ENCODE measurements at places on chromosomes 16 and 17.

DNA sequence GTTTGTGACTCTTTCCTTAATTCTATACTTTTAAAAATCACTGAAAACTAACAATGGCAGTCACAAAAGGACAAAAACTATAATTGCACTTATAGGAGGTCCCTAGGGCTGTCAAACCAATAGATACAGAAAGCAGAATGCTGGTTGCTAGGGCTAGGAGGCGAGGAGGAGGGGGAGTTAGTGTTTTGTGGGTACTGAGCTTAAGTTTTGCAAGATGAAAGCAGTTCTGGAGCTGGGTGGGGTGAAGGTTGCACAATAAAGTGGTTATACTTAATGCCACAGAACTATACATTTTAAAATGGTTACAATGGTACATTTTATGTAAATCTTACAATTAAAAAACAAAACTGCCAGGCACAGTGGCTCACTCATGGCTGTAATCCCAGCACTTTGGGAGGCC, 27.3 kb downstream of the NUBP1 start:
- no peak for DNase-seq

DNA sequence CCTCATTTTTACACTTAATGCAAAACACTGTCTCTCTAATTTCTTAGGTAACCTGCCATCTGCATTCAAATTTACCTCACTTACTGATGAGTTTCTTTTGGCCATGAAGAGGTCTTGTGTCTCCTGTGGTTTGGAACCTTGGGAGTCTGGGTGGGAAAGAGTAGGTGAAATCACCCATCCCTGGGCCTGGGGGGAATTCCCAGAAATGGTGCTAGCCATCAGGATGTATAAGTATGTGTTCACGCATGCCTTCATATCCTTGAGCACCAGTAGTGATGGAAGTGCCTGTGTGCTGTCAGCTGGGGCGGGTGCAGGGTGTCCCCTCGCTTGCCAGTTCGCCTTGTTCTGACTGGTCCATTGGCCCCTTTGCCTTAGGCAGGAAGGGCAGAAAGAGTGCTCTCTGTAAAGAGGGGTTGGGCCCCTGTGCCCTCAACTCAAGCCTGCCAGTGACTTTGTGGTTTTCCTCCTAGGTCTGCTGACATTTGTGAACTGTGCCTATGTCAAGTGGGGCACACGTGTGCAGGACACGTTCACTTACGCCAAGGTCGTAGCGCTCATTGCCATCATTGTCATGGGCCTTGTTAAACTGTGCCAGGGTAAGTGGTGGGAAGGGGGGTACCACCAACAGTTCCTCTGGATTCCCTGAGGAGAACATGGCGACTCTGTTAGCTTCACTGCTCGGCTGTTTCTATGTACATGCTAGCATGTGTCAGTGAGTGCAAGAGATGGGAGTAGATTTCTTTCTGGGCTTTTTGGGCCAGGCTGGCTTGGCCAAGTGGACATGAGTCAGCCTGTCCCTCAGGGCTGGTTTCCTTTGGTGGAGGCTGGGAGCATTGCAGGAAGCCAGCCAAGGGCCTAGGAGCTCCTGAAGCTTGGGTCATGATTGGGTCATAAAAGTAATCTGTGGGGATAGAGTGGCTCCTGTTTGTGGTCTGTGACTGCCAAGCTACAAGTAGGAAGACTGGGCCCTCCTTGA, 23.2 kb downstream of the SLC7A6OS start:
- peak; percentile 54 for DNase-seq

DNA sequence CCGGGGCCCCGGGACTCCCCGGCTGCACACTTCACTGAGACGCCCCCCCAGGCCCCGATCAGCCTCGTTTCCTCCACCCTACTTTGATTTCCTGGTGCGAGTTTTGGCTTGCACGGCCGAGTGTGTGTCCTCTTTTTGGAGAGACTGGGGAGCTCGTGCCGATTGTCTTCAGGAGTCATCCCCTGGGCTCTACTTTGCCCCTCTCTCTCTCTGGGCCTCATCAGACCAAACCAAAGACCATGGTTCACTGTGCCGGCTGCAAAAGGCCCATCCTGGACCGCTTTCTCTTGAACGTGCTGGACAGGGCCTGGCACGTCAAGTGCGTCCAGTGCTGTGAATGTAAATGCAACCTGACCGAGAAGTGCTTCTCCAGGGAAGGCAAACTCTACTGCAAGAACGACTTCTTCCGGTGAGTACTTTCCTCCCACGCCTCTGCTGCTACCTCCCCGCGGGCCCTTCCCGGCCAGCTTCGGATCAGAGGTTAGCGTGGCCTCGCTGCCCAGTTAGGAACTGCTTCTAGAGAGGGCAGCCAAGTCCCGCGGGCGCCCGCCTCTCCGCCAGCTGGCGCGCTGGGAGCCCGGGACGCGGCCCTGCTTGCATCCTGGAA, 787 bp downstream of the LHX1 start:
- no peak for DNase-seq

- DNase-seq = no peak
Measured at GRCh38 chr17:31687505-31688126, 171.4 kb downstream of the COPRS start.

- DNase-seq = no peak
Measured at GRCh38 chr16:77890075-77890474, 101.7 kb downstream of the VAT1L start.

DNA sequence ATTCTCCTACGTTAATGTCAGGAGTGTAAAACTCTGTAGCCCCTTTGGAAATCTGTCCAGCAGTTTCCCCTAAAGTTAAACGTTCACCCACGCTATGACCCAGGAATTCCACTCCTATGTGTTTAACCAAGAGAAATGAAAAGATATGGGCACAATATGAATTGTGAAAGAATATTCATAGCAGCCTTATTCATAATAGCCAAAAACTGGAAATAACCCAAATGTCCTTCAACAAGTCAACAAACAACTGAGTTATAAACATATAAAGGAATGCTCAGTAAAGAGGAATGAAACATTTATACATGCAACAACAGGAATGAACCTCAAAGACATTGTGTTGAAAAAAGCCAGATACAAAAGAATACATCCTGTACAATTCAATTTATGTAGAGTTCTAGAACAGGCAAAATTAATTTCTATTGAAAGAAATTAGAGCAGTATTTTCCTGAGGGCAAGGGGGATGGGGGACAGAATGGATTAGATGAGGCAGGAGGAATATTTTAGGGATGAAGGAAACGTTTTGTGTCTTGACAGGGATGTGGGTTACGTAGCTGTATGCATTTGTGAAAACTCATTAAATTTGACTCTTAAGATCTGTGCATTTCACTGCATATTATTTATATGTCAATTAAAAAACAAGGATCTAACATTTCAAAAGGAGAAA, 286.7 kb upstream of the CDH5 start:
- no peak for DNase-seq

- no peak for DNase-seq
Measured at GRCh38 chr16:67518676-67519075, 10.0 kb upstream of the RIPOR1 start.

- no peak for DNase-seq
Measured at GRCh38 chr17:81482673-81483072, 29.9 kb downstream of the ACTG1 start.

- DNase-seq = peak; percentile 47
Measured at GRCh38 chr16:2475413-2476344, 752 bp downstream of the TBC1D24 start.

- DNase-seq = no peak
Measured at GRCh38 chr17:50110591-50111349, 15.6 kb downstream of the PDK2 start.

GRCh38 chr16:73066331-73066926, 18.5 kb upstream of the ZFHX3 start:
- no peak for DNase-seq

- peak; percentile 75 for DNase-seq
Measured at GRCh38 chr17:40075201-40075941, 12.6 kb downstream of the THRA start.

GRCh38 chr16:81583893-81584631, 139.5 kb downstream of the CMIP start:
- no peak for DNase-seq

GRCh38 chr17:68290268-68290954, 516 bp downstream of the SLC16A6 start:
- DNase-seq = peak; percentile 67

DNA sequence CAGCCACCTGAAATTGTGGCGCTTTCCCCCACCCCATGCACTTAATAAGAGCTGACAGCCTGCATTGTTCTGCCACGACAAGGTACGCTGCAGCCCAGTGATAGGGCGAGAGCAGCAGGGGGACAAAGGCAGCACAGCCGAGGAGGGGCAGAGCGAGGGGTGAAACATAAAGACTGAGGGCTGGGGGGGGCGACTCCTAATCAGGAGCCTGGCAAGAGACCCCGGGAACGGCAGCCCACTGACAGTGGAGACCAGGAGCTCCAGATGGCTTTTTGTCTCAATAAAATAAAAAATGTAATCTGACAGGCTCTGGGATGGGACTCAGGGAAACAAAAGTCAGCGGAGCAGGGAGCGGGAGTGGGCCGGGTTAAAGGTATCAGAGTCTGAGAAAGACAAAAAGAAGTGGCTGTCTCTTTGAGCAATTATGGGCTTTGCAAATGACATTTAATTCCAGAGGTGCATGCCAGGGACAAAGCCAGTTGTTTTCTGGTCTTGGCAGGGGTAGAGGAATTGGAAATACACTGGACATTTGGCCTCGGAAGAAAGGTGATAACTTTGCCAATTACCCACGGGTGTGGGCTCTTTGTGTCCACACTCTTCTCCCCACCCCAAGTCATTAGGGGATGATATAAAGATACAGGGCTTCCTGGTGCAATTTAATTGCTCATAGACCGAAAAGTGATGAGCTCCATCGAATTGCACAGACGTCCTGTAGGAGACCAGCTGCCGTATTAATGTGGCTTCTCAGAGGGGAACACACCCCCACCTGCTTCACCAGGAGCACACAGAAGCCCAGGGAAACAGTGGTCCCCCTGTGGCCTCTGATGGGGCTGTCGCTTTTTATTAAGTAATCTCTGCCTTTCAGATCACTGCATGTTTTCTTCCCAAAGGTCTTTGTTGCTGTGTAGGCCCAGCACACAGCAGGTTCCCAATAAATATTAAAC, 17.6 kb upstream of the CCDC182 start:
- DNase-seq = no peak

DNA sequence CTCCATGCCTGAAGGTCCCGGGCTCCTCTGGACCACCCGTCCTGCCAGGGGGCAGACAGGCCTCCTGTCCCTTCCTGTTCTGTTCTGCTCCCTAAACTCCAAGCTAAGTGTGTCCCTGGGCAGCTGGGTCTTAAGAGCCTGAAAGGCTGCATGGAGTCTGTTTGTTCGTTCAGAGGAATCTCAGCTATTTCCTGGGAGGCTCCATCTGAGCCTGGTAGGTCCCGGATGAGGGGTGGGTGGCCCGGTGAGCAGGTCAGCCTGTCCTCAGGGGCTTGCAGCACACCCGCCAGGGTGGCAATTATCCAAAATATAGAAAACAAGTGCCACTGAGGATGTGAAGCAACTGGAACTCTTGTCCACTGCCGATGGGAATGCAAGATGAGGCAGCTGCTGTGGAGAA, 12.6 kb downstream of the ACTG1 start:
- no peak for DNase-seq

DNA sequence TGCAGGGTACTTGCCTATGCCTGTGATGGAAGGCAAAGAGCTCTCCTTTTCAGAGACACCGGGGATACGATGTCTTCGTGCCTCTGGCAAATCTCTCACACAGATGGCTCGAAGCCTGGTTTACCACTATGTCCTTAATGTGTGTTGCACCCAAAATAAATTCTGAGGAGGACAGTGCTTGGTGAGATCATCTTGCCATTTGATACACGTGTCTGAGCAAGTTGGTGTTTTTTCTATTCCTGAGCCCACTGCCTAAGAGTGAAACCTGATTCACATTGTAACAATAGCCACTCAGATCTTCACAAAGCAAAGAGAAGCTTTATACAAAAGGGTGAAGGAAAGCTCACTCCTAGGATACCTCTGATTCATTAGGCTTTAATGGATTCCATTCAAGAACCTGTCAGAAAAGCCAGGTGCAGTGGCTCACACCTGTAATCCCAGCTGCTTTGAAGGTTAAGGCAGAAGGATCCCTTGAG, 33.1 kb upstream of the AKAP1 start:
- no peak for DNase-seq

DNA sequence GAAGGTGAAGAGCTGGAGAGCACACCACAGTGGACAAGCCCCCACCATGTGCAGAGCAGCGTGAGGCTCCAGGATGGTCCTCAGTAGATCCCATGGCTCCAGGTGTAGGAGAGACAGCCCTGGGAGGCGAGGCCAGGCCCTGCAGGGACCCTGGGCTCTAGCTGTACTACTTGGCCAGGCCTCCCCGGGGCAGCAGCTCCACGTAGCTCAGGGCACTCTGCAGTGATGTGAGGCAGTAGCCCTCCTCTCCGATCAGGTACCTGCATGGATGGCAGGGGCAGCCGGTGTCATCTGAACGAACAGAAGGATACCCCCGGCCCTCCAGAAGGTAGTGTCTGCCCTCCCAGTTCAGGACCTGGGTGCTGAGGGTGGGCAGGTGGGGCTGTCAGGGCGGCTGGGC, 6.2 kb upstream of the SPATA2L start:
- no peak for DNase-seq

- no peak for DNase-seq
Measured at GRCh38 chr17:15909481-15909991, 35.4 kb upstream of the ADORA2B start.

DNA sequence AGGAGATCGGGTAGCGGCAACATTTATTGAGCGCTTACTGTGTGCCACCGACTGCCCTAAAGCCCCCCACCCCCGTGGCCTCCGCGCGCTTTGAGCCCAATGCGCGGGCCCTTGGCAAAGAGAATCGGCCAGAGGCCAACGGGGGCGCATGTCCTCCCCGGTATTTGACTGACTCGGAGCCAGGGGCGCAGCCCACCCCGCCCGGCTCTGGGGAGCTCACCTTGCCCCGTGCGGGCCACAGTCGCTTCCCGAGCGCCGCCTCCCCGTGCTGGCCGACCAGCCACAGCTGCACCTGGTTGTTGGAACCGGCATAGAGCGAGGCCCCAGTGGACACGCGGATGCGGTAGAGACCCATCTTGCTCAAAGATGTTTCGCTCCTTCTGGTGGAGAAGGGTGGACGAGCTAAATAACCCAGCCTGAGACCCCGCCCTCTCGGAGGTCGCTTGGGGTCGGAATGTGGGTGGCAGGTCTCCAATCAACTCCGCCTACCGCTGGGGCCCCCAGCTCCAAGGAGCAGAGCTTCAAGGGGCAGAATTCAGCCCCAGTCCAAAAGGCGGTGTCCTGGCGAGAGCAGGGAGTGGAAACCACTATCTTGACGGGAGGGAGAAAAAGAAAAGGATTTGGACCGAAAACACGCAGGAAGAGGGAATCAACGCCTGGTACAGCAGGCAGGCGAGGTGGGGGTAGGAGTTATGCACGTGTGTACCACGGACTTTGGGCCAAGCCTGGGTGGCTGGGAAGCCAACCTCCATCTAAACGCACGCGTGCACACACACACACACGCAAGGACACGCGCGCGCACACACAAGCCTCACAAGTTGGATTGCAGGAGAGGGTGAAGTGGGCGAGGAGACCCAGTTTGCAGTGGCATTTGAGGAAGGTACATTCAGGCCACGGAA, at the start of gene ALOX15:
Gene ALOX15 (minus strand): TSS at position 382 of the 899 bp plus-strand sequence. CDS start 27 bp downstream, at position 355.
- no peak for DNase-seq

GRCh38 chr16:26705346-26705745, 361.4 kb upstream of the C16orf82 start:
- no peak for DNase-seq

- no peak for DNase-seq
Measured at GRCh38 chr17:27445971-27446370, 10.3 kb upstream of the KSR1 start.

Measured in activated CD4-positive, alpha-beta T cell treated with anti-CD3 and anti-CD28 coated beads, Interleukin-2, amount 50 U/mL, for 16 hours (primary cell).